ENCODE measurements at places on chromosomes 3 and 15.

DNA sequence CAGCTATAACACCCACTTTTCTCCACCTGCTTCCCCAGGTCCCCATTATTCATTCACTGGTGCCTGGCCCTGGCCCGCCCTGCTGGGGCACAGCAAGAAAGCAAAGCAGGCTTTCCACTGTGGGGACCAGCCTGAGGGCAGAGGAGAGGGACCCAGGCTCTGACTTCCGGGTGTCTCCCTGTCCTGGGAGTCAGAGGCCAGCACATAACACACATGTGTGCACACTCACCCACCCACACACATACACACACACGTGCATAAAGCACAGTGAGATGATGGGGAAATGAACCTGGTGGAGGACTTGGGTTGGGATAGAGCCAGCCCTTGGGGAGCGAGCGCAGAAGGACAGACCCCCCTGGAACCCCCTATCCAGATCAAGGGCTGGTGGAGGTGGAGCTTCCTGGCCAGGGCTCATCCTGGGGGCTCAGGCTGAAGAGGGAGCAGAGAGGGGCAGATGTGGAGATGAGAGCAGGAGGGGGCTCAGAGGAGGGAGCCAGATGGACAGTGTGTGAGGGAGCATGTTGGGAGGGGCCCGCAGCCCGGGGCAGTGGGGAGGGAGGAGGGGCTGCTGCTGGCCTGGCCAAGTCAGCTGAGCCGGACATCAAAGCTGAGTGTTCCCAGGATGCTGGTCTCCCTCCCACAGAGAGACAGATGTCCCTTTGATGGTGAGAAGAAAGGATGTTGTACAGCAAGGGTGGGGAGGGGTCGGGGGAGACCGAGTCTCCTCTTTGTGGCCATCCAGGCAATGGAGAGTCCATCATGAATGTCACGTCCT, 78.2 kb downstream of the LINGO1 start:
- no peak for DNase-seq

DNA sequence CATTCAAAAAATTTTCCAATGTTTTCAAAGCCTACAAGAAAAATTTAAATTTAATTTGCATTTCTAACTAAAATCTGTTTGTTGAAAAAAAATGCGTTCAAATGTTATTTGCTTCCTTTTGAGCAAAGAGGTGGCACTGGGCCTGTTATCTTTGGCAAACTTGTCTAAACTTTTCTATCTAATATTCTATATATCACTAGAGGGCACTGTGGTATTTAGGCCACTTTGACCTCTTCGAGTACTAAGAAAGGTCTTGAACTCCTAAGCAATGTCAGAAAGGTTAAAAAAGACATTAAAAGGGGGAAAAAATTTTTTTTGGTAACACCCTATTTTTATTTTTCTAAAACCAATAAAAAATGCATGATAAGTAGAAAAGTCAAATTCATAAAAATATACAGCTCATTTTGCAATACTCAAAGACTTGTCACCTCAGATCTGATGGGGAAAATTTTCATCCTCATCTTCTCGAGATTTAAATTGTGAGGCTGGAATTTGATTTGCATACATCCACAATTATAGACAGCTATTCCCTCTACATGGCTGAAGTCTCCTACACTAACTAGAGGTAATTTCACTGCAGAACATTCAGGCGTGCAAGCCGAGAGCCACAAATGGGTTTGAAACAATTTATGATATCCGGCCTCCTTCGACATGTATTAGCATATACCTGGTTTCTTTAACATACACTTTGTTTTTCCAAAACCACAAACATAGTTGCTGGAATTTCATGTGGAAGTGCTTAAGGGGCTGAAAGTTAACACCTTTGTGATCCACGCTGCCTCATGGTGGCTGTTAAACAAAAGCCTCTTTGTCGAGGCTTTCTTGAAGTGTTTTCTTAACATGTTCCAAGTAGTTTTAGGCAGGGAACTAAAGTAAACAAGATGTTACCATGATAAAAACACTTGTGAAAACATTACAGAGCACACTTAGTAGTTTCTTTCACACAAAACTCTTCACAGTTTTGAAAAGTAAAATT, 576.4 kb downstream of the FOXP1 start:
- peak; percentile 20 for DNase-seq

DNA sequence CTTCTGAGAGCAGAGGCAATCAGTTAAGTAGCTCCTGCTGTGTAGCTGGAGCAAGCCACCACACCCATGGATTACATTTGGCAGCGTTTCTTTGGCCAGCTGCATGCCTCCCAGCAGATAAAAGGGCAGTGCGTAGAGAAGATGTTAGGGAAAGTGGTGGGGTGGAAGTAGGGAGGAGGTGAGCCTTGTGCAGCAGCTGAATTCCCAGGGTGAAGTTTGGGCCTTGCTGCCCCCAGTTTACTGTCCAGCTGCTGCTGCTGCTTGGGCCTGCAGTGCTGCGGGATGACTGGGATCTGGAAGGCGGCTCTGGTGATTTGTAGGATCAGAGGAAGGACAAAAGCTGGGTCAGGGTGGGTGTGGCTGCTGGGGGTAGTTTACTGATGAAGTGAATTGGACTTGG, 318.7 kb upstream of the C2CD4B start:
- no peak for DNase-seq

- no peak for DNase-seq
Observed at GRCh38 chr3:115281697-115282675, 134.9 kb upstream of the ZBTB20 start.

DNA sequence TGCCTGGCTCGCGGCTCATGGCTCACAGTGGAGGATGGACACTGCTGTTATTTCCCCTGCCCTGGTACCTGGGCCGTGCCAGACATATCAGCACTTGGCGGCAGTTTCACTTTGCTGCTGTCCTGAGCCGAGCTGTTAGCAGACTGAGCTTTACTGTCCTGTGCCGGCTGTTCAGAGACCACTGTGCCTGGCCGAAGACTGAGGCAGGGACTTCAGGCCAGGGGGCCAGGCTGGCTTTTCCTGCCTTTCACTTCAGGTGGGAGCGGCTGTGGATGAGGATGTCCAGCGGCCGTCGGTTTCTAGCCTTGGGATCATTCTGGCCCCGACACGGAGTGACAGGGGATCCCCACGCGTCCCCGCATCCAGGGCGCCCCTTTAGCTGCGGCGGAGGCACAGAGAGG, 1.1 kb downstream of the ATP10A start:
- DNase-seq, result no peak

Measured in HepG2 (cell line).